ENCODE measurements at places on chromosomes 5 and 9.

- DNase-seq: no peak
Observed at GRCh38 chr9:83563360-83563759, 25.2 kb upstream of the FRMD3 start.

- no peak for DNase-seq
Observed at GRCh38 chr5:116699332-116699731, 124.7 kb upstream of the SEMA6A start.

DNA sequence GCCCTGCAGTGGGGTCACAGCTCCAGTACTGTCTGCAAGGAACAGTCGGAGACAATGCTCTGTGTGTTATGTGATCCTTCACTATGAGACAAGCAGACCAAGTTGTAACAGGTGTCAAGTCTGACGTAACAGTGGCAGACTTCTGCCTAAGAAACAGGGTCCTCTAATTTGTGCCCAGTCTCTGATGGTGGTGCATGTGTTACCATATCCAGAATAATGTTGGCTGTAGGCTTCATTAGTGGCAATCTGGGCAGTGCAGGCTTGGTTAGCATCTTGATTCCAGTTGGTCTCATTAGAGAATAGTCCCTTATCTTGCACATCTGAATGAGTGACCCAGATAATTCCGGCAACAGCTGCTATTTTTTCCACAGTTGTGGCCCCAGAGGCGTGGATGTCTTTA lies 33.8 kb downstream of the ZNF131 start:
- no peak for DNase-seq

DNA sequence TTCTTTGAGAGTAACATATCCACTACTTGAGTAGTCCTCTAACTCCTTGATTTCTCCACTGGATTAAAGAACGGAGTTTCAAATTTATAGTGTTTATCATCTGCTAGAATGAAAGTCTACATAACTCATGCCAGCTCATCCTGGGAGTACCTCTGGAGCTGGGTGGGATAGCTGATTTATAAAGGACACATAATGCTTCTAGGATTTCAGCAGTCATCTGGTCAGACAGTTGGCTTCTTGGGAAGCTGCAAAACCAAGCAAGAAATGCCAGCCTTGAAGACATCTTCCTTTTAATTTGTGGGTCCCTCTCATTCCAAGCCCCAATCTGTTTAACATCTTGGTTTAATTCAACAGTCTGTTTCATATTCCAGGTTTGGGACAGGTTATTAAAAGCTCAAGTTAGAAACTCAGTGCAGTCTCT lies 3.2 kb downstream of the GALNT10 start:
- no peak for DNase-seq

DNA sequence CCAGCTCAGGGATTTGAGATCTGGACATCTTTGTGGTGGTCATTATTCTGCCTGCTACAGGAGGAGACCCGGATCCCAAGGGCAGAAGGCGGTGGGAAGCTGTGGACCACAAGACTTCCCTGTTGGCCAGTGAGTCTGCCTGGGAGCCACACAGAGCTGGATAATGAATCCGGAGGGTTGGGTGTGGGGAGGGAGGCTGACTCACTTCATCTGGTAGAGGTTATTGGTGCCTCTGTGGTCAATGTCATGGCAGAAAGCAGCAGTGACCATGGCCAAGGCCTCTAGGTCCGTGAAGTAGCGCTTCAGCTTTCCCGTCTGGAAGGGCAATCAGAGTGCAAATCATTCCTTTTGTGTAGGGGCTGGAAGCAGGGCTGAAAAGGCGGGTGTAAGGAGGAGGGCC lies 58.5 kb downstream of the PDE6A start:
- DNase-seq: no peak

GRCh38 chr5:174571662-174572397 lies 152.6 kb upstream of the MSX2 start:
- no peak for DNase-seq

Data from CD4-positive, alpha-beta T cell treated with Interleukin-6 at 100 ng/mL for 8 hours (primary cell).